D341Med (cell line): ENCODE measurements at places on chromosomes 3 and 15.

GRCh38 chr3:197958346-197958745 lies 1.7 kb upstream of the LMLN start:
- DNase-seq: no peak

GRCh38 chr3:9727041-9727595 lies 4.4 kb upstream of the BRPF1 start:
- peak; percentile 73 for DNase-seq

DNA sequence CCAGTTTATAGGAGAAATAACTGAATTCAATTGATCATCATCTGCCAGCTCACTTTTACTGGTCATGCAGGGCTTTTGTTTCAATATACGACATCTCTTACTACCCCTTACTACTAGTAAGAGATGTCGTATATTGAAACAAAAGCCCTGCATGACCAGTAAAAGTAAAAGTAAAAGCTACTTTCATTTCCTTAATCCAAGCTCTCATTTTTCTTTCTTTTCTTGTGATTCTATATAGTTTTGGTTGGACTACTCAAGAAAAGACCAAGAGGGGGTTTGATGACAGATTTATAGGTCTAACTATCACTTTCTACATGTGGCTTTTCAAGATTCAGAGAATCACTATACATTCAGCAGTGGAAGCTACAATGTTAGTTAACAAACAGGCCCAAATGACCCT lies 1237.3 kb downstream of the ROBO2 start:
- no peak for DNase-seq

GRCh38 chr3:71142441-71143161 lies 440.9 kb downstream of the FOXP1 start:
- DNase-seq: no peak

DNA sequence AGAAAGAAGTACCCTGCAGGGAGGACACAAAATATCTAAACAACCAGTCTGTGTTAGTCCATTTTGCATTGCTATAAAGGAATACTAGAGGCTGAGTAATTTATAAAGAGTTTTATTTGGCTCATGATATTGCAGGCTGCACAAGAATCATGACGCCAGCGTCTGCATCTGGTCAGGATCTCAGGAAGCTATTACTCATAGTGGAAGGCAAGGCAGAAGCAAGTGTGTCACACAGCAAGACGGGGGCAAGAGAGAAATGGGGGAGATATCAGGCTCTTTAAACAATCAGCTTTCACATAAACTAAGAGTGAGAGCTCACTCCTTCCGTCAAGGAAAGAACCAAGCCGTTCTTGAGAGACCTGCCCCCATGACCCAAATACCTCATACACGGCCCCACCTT lies 614.8 kb downstream of the ZIC1 start:
- DNase-seq: no peak

- no peak for DNase-seq
Observed at GRCh38 chr3:195165790-195166189, 105.2 kb downstream of the XXYLT1 start.

GRCh38 chr15:70127288-70127746 lies 29.6 kb upstream of the TLE3 start:
- no peak for DNase-seq

DNA sequence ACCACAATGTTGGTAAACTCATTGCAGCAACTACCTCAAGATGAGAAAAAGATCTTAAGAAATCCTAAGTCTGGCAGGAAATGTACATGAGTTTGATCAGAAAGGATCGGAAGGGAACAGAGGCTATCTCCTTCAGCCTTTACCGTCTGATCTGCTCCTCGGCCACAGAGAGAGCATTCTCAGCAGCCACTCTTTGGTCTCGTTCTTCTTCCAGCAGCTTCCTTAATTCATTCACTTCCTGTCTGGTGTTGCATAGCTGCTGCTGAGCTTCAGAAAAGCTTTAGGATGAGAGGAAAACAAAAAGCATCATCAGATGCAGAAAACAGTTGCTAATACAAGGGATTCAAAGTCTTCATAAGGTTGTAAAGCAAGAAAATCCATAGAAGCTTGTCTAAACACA lies 6.6 kb upstream of the HCLS1 start:
- DNase-seq: no peak

DNA sequence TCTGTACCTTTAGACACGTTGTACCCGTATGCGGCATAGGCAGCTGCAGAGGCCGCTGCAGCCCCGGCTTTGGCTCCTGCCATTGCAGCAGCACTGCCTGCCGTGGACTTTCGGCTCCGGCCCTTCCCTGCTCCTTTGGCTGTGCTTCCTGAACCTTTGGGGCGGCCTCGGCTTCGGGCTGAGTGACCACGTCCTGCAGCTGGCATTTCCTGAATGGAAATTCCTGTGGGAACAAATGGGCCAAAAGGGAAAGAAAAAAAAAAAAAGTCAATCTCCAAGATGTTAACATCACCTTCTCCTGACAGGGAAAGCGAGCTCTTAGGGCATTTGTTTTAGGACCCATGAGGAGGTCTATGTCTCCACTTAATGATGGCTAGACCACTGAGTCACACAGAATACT lies 29.6 kb downstream of the CHAC1 start:
- DNase-seq: no peak

GRCh38 chr3:152126260-152126659 lies 142.5 kb upstream of the MBNL1 start:
- DNase-seq: no peak

GRCh38 chr3:144487011-144487410 lies 515.4 kb downstream of the DIPK2A start:
- no peak for DNase-seq

- DNase-seq: no peak
Observed at GRCh38 chr3:46571684-46572083, 5.6 kb upstream of the LRRC2 start.

DNA sequence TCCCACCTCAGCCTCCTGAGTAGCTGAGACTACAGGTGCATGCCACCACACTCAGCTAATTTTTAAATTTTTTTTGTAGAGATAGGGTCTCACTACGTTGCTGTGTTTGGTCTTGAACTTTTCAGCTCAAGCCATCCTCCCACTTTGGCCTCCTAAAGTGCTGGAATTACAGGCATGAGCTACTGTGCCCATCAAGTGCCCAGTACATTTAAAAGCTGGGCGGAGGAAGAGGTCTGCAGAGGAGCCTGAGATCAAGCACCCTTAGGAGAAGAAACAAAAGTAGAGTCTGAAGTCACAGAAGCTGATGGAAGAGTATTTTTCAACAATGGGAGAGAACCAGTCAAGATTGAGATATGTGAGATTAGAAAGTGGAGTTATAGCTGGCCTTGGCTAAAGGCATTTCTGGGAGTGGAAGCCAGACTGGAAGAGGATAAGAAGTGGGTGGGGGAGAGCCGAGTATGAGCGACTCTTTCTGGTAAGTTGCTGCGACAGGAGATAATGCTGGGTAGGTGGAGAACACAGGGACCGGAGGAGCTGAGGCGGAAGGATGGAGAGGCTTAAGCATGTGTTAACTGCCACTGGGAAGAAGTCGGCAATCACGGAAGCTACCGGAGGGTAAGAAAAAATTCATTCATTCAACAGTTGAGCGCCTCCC lies 782 bp upstream of the IREB2 start:
- DNase-seq: peak; percentile 61

GRCh38 chr3:54515441-54516213 lies 393.3 kb downstream of the CACNA2D3 start:
- no peak for DNase-seq

DNA sequence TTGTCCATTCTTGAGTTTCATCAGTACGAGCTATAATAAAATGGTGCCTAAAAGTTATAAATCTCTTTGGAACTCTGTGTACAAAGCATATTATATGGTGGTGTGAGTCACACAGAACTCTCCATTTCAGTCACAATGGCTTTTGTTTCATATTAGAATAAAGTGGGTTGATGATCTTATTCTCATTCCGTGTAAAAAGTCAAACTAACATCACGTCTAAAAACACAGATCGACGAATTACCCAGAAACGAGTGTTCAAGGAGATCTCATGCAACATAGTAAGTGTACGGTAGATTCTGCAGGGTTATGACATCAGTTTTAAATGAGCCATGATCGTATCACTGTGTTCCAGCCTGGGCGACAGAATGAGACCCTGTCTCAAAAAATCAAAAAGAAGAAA lies 122.4 kb downstream of the FOXP1 start:
- no peak for DNase-seq

- DNase-seq: peak; percentile 42
Observed at GRCh38 chr3:120587332-120587975, 8.7 kb upstream of the NDUFB4 start.

DNA sequence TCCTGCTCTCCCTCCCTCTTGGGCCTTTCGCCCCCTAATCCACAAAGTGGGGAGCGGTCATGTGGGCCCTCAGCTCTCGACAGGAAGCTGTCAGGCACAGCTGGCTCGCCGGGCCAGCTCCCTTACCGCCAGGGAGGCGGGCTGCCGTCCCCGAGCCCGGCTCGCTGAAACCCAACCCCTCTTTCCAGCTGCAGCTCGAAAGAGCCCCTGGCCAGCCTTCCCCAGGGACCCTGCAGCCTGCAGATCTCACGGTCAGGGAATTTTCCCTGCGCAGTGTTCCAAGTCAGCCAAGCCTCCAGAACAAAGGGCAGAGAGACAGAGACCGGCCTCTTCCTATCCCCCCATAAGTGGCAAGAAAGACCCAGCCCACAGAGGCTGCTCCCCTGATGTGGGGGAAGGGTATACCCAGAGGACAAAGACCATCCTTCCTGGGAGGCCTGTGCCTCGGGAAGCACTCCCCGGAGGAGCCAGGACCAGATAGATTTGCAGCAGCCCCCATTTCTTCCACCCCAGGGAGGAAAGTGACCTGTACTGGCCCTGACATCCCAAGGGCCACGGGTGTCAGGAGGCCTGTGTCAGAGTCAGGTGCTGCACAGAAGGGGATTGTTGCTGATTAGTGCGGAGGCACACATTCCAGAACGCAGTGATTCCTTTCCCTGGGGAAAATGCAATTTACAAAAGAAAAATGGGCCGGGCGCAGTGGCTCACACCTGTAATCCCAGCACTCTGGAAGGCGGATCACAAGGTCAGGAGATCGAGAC lies 32.6 kb downstream of the MAGEF1 start:
- no peak for DNase-seq

- no peak for DNase-seq
Observed at GRCh38 chr3:24526640-24527212, 32.1 kb upstream of the THRB start.

DNA sequence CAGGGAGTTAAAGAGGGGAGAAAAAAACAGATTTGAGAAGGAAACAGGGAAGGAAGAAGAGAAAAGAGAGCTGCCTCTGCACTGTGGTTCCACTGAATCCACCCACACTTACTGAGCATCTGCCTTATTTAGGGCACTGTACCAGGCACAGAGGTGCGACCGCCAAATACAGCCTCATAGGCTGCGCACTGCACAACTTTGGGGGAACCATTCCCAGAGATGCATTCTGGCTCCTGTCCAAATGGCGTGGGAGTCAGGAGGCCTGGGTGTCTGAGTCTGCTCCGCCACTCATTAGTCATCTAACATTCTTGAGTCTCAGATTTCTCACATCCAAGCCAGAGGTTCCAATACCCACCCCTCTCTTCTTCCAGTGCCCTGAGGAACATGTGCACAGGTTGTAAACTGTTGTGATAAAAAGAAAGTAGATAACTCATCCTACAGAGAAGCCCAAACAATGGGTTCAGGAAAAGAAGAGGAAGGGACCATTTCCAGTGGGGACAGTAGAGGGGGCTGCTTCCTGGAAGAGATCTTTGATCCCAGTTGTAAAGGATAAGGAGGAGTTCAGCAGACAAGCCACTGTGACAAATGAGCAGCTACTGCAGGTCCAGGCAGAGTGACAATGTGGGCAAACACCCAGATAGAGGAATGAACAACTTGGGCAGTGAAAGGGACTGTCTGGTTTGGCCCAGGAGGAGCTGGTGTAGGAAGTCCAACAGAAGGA lies 254.6 kb downstream of the UACA start:
- DNase-seq: no peak

GRCh38 chr15:74036271-74037170 lies 42.0 kb downstream of the PML start:
- peak; percentile 83 for DNase-seq

- DNase-seq: no peak
Observed at GRCh38 chr15:61818801-61819200, 241.4 kb downstream of the VPS13C start.

DNA sequence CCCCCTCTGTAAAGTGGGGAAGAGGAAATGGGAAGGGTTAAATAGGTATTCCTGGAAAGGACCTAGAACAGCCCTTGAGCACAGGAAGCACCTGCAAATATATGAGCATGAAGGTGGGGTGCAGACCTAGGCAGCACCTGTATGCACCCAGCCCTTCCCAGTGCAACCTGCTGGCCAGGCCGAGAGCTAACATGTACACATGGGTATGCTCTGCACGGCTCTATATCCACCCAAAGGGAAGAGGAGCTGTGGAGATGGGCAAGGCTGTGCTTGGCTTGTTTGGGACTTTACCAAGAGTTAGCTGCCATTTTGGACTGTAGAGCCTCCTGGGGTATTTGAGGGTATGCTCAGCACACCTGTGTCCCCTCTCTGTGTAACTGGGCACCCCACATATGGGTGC lies 171.2 kb downstream of the KLF13 start:
- DNase-seq: peak; percentile 11

DNA sequence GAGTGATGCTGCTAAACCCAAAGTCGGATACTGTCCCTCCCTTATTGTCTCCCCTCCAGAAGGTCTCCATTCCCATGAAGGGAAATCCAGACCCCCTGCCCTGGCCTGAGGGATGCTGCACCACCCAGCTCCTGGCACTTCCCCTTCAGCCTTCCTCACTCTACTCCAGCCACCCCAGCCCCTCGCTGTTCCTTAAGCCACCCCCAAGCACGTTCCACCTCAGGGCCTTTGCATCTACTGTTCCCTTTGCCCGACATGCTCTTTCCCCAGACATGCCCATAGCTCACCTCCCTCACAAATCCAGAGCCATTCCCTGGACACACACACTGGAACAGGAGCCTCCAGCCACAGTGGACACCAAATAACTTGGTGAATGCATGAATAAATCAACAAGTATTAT lies 8.1 kb downstream of the WNT7A start:
- no peak for DNase-seq
